ENCODE measurements at places on chromosomes 5 and 9.

DNA sequence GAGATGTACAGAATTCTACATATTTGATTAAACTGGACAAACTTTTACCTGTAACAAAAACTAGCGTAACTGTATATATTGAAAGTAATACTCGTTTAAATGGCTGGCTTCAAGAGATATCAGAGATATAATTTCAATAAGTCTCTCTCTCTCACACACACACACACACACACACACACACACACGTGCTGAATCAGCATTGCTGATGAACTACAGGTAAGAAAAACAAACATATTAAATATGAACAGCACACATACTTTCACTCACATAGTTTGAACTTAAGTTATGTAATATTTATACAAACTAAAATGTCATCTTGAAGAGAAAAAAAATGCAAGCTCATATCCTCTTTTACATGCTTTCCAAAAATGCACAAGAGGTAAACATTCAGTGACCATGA, 145.4 kb downstream of the BNC2 start:
- DNase-seq, result no peak

DNA sequence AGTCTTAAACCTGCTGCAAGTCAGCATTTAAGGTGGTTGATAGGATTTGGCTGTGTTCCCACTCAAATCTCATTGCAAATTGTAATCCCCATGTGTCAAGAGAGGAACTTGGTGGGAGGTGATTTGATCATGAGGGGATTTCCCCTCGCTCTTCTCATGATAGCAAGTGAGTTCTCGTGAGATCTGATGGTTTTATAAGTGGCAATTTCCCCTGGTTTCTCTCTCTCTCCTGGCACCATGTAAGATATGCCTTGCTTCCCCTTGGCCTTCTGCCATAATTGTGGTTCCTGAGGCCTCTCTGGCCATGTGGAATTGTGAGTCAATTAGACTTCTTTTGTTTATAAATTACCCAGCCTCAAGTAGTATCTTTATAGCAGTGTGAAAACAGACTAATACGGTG, 84.3 kb upstream of the SMC2 start:
- DNase-seq, result no peak

DNA sequence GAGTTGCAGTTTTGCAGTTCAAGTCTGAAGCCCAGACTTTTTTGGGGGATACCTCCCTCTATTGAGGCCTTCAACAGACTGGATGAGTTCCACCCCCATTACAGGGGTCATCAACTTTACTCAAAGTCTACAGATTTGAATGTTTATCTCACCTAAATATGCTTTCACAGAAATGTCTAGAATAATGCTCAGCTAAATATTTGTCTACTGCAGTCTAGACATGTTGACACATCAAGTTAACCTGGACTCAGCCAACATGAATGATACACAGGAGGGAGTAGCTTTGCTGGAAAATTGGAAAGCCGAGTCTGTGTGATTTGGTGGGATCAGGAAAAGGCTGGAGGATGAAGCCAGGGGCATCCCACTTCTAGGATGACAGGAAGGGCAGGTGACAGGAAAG, 128.0 kb upstream of the ICE1 start:
- no peak for DNase-seq

GRCh38 chr9:86614871-86615849, 260.9 kb upstream of the TUT7 start:
- DNase-seq, result no peak

DNA sequence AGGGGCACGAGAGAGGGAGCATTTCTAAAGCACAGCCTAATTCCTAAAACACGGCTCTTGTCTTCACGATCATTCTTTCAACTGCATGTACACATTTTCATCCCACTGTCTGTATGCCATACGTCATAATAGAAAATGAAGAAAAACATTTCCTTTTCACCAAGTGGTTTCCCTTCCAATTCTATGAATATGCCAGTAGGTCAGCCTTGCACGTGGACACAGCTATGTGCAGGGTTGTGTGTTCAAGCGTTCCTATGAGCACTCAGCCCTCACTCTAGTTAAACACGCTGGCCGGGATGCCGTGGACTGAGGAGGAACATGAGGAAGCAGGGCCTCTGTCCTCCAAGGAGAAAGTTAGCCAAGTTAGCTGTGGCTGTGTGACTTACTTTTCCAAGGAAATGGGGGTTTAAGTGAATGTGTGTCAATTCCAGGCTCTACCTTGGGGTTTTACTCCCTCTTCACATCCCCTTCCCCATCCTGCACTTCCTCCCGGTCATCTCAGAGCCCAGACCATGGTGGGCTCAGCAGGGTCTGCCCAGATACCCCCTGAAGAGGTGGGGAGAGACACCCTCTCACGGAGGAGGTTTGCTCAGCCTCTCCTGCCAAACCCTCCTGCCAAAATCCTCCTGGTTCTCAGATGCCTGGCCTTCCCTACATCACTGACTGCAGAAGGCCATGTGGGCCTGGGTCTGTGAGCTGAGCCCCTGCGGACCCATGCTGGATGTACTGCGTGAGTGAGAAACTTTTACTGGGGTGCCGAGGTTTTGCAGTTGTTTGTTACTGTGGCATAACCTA, 230.6 kb downstream of the FSTL4 start:
- DNase-seq, result no peak

DNA sequence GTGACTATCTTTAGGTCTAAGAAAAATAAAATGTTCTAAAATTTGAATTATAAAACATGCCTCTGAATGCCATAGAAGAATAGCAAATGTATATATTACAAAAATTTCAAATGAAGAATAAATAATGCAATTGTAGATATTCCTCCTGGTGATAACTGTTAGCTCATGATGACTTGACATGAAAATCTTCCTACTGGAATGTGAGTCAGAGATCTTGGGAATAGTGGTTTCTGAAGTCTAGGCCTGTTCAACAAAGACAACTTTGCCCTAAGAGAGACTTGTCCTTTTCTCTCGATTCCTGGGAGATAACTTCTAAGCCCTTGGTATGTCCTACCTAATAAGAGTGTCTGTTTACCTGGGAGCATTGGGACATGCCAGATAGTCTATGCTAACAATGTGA, 746.3 kb upstream of the RIOK2 start:
- no peak for DNase-seq

- no peak for DNase-seq
Measured at GRCh38 chr5:178525906-178526732, 64.1 kb downstream of the COL23A1 start.

- DNase-seq, result no peak
Measured at GRCh38 chr9:2494562-2494961, 127.0 kb upstream of the VLDLR start.

DNA sequence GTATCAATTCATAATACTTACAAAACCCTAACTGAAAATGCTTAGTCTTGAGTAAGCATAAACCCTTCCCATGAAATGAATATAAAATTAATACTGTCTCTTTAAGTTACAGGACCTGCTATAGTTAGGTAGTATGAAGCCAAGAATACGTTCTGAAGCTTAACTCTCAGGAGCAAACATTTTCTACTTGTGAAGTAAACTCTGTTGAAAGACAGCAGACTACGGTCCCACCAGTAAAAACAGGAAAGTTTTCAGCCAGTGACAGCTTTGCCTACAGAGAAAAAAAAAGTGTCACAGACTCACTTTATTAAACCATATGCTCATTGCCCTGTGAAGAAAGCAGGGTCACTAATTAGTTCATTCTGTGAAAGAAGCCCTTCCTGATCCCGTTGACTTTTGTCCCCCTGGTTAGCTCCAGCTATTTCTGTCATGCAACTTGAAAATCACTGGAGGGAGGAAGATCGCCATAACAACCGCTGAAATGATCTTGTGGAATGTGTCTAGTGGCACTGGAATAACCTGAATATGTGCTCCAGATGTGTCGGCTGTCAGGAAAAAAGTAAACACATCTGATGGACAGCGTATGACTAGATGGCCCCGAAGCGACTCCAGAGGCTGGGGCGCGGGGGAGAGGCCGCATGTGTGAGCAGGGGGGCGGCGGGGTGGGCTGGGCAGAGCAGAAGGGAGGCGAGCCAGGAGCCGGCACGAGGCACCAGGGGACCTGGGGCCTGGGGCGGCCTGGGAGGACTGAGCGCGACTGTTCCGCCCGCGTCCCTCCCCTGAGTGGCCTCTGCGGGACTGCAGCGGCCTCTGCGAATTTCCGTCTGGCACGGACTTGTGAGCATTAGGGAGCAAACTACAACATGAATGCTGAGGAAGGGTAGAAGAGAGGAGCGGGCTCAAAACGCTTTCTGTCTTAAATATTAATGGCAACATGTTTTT, 41.9 kb downstream of the BNC2 start:
- DNase-seq, result no peak

DNA sequence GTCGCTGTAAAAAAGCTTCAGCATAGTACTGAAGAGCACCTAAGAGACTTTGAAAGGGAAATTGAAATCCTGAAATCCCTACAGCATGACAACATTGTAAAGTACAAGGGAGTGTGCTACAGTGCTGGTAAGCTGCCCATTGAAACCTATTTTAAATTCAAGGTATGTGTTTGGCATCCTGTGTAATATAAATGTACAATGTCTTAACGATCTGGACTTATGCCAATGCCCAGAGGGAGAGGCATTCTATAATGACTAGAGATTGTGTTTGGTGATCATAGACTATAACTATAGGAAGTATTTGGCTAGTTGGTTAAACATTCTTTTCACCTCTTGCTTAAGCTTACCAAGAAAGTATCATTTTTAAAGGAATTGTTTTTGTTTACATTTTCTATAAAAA, 95.7 kb downstream of the INSL6 start:
- DNase-seq, result no peak

DNA sequence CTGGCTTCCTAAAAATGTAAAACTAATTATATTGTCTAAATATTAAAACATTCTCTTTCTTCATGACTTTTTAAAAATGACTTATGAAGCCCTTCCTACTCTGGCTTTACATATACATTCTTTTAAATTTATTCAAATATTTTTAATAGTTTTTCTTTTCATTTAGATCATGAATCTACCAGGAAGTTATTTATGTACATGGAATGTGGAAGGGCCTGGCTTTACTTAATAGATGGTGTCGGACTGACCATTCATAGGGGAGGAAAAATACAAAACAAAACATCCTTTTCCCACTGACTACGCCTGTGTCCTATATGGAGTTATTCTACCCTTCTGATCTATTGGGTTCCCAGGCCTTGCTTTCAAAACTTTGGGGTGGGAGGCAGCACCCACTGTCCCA, 129.8 kb downstream of the MACROH2A1 start:
- no peak for DNase-seq

GRCh38 chr5:33969572-33970452, 14.7 kb downstream of the SLC45A2 start:
- DNase-seq, result peak; percentile 18

GRCh38 chr5:67672636-67673035, 476.0 kb upstream of the CD180 start:
- no peak for DNase-seq

DNA sequence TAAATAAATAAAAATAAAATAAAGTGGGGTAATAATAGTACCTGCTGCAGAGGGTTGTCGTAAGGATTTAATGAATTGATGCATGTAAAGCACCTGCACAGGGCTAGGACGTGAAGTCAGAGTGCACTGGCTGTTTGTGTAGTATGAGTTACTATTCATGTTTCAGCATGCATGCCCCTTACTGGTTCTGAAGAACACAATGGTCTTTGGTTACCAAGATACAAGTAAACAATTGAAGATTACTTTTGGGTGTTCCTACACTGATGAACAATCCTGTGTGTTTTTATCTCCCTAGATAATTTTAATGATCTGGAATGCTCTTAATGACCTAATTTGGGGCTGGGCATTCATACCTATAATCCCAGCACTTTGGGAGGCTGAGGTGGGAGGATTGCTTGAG, 23.2 kb upstream of the PRRC2B start:
- no peak for DNase-seq

- no peak for DNase-seq
Measured at GRCh38 chr5:6784481-6784880, 71.2 kb downstream of the TENT4A start.
